ENCODE measurements at places on chromosomes 2 and 18. TPM values are rescaled to one million over a fixed set of nuclear protein-coding genes. Genes with fewer than 3 reads are reported as not detected.
A peak's percentile ranks its signal among the peaks of the same experiment; 100 is the strongest.

Gene KATNAL2
- 4.3 TPM for total RNA-seq

GRCh38 chr2:12212841-12213597, 466.6 kb downstream of the LPIN1 start:
- peak; percentile 42 for DNase-seq

Gene CYRIA
- 0.12 TPM for total RNA-seq

DNA sequence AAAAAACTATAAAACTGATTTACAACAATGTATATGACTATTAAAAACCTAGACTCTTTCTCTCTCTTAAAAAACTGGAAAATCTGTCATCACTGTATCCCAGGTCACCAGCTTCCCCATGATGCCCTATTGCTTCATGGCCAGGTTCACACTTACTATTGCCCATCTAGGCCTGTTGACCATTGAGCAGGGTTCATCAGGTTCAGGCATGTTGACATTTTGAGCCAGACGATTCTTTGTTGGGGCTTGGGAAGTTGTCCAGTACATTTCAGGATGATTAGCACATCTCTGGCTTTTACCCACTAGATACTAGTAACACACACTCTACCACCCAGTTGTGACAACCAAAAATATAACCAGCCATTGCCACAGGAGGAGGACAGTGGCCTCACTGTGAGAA, 26.9 kb upstream of the RAB27B start:
- DNase-seq = no peak

- no peak for DNase-seq
These were observed 1154.5 kb upstream of the CHAC2 start for GRCh38 chr2:52613064-52613463.

DNA sequence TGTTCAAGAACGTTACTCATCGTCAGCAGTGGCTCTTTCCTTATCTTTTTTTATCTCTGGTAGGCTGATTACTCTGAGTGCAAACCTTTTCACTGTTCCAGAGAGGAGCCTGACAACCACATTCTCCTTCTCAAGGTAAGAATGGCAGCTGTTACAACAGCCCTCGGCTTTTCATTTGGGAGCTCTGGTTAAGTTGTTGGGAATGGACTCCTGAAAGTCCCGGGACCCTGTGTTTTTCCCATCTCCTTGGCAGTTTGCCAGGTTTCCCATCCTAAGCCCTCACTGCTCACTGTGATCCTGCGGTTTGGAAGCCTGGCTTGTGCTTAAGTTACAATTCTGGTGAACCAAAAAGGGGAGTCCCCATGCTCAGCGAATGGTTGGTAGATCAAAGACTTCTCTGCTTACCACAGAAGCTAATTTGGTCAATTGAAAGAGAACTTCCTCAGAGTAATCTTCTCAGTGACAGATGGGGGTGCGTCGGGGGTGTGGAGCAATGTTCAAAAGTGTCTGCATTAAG, 122.3 kb downstream of the LYPD6B start:
- DNase-seq = peak; percentile 92

Gene UGT1A5
- not detected for total RNA-seq

GRCh38 chr2:219766658-219767057, 139.2 kb downstream of the SLC4A3 start:
- no peak for DNase-seq

Gene LANCL1
- total RNA-seq = 89.9 TPM

DNA sequence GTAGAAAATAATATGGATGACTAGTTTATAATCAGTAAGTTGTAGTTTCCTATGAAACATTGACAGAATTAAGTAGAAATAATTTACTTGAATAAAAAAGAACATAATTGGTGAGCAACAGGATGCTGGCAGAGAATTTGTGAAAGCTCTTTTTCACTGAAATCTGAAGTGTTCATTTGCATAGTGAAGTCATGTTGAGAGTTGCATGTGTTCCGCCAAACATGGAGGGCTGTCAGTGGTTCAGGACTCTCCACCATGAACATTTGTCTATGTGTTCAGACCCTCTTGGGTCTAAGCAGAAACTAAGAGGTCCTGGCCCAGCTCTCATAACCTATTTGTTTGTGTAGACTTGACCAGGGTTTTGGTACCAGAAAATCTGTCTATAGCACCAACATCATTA, 182.5 kb upstream of the LINC00305 start:
- DNase-seq = no peak

Gene PRSS56
- not detected for total RNA-seq
